ENCODE measurements at places on chromosomes 3 and 15.

DNA sequence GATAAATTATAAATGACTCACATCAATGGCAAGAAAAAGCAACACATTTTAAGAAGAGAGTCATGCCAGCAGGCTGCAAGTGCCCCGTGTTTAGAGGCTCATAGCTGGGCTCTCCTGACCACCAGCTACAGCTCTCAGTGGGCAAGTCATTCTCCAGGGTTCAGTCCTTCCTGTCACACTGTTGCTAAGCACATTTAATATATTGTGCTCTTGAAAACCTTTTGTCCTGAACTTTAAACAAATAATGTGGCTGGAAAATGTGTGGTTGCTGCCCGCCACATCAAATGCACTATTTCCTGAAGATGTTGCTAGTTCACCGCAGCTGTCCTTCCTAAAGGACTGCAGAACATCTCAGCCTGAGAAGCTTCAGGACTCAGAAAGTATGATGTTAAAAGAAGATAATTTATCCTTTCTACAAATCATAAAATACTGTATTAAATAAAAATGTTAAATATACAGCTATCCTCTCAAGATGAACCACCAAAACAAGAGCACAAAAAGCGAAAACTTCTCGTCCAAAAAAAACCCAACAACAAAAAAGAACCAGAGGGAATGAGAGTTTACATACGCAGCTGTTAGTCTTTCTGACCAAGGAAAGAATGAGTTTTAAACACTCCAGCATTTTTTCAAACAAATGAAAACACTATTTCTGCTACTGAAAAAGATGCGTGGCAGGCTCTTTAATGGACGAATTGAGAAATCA lies 951 bp downstream of the TARS3 start:
- DNase-seq: no peak

DNA sequence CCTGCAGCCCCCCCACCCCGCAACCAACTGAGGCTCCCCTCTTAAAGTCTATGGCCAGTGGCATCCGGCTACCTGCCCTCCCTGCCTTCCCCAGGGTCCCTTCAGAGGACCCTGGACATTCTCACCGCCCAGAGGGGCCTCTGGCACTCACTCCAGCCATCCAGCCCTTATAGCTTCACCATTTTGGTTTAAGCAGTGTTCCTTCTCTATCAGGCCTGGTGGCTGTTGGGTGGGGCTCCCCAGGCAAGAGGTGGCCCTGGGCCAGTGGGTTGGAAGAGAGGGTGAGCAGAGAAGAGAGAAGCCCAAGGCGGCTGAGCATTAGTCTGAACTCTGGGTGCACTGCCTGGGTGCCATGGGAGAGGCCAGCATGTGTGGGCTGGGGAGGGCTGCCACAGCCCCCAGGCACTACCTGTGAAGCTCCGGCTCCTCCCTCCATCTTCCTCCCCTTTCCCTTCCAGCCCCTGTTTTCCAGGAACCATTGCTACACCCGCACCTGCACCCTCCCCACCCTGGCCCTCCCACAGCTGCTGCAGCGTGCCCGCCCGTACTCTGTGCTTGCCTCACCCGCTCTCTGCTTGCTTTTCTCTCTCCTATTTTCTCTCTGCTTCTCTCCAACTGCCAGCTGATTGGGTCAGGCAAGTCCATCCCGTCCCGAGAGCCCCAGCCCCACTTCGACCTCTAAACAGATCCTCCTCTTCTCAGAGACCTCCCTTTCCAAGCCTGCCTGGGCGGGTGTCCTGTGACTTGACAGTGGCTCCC lies 168.2 kb downstream of the TBC1D2B start:
- DNase-seq: no peak

GRCh38 chr3:67386451-67386850 lies 268.0 kb downstream of the SUCLG2 start:
- no peak for DNase-seq

DNA sequence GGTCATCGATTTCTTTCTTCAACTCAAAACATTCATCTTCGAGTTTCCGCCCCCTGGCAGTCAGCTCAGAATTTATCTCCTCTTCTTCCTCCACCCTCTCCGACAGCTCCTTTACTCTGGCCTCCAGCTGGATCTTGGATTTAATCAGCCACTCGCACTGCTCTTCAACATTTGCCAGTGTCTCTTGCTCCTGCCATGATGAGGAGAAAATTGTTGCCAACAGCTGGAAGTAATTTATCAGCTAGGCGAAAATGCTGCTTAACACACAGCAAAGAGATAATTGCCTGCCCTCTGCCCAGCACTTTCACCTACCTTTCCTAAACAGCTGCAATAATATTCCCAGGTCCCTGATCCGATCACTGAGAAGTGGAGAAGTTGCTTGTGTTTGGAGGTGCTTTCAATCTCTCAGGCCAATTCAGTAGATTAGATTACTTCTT lies 69.3 kb downstream of the MYH15 start:
- DNase-seq: no peak

GRCh38 chr15:41983621-41984571 lies 11.5 kb upstream of the EHD4 start:
- DNase-seq: no peak

DNA sequence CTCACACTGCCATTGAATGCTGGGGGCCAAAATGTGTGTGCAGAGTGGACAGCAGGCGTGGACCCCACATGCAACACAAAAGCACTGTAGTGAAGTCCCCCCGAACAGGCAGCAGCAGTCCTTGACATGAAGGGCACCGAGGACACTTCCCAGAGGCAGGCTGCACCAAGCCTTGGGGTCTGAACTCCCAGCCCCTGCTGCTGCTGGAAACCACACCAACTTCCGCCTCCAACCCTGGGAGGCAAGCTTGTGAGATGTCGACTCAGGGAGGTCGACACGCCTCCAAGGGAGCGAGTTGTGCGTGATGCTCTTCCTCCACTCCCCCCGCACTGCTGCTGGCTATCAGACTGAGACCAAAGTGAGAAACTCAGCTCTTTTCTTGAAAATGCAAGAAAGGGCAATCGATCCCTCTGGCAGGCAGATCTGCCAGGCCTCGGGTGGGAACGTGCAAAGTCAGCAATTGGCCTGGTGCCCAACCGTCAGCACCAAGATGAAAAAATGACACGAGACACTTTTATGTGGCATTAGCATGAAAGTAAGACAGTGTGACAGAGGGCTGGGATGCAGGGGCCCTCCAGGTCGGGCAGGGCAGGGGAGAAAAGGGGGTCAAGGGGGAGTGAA lies 43.6 kb downstream of the WHAMM start:
- DNase-seq: no peak

GRCh38 chr3:127214975-127215374 lies 22.0 kb downstream of the PRR23E start:
- DNase-seq: no peak

DNA sequence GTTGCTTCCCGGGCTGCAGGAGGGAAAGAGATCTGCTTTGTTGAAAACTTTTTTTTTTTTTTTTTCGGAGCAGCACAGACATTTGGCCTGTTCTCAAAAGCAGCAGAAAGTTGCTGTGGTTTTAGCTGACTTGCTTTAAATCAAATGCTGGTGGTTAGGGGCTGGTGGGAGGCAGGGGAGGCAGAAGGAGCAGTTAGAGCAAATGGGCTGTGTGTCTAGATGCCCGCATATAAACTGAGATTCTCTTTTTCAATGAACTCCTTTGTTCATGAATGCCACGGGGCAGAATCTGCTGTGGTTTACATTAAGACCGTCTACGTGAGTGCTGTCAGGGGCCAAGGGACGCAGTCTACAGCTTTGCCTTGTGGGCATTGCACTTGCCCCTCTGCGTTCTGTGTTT lies 95.9 kb downstream of the FLNB start:
- DNase-seq: no peak
